ENCODE measurements at places on chromosomes 2 and 18.
A peak's percentile ranks its signal among the peaks of the same experiment; 100 is the strongest.

DNA sequence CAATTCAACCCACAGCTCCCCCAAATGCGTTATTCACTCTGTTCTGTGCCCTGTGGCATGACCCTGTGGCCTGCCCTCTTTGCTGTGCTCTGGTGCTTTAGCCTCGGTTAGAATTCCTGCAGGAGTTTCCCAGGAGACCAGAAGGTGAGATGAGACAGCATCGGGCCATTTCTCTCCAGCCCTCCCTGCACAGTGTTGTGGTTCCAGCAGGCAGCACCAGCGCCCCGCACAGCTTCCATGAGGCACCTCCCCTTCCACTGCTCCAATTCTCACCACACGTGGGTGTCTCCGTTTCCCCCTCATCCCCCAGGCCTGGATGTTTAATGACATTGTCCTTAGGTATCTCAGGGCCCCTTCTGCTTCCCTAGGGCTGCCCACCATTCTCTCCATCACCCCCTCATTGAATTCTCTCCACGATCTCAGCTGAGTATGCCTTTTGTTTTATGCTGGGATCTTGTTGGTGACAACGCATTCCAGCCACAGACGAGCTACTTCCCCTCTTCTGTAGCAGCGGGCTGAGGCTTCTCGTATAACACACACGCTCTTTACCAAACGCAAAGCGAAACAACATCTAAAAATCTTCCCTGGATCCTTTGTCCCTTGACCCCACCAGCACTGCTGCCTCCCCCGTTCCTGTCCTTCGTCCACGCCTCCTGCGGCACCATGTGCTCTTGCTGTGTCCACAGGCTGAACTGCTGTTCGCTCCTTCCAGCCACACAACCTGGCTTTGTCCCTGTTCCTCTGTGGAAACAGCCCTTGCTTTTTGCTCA is 35.1 kb downstream of the ACKR3 start:
- DNase-seq: no peak

DNA sequence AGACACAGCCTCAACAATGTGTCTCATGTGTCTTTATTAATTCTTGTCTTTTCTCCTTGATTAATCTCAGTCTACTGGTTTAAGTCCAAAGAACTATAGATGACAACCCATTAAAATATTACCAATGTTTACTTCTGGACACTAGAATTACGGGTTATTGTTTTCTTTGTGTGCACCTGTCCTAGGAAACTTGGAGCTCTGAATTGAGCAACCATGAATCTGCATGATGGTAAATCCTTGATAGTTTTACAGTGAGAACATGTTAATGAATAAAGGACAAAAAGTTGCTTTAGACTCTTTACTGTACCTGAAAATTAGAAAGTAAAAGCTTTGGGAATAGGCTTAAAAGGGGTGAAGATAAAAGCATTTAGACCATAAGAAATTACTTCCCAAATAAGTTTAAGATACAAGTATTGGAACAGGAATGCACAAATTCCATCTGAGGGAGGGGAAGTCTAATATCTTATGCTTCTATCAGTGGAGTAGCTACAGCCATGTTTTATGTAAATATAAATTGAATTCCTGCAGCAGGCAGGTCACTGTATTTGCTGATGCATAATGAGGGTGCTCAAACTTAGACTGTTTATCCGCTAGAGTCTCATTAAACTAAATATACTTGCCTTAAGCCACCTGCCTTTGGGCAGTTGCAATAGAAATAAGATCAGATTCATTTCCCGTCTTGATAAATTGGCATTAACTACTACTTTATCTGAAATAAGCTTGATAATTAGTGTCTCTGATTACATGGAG is 603.7 kb upstream of the GCFC2 start:
- no peak for DNase-seq

DNA sequence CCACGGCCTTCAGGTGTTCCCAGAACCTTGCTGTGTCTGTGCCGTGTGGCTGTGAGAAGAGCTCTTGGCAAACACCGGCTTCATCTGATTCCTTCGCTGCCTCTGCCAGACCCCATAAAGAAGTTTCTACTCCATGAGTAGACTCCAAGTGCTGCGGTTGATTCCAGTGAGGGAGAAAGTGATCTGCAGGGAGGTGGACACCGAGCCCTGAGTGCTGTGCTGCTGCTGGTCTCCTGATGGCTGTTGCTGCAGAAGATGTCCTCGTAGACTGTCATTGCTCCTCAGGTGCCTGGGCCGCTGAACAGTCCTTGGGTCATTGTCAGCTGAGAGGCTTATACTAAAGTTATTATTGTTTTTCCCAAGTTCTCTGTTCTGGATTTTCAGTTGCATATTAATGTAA is 19.6 kb downstream of the ASB1 start:
- no peak for DNase-seq

- DNase-seq: no peak
Measured at GRCh38 chr2:191797500-191797899, 49.4 kb downstream of the CAVIN2 start.

DNA sequence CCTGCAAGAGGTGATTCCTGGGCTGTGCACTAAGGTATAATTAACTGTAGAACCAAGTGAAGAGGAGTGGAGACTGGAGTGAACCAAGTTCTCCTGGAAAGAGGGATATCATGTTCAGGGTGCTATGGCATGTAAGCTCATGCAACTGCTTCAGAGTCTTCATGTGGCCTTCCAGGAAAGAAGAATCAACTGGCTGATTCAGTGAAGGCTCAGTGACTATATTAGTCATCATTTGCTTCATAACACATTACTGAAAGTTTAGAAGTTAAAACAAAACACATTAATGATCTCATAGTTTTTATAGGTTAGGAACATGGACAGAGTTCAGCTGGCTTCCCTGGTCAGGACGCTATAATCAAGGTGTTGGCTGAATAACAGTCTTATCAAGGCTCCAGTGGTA is 1200.8 kb upstream of the GYPC start:
- no peak for DNase-seq

DNA sequence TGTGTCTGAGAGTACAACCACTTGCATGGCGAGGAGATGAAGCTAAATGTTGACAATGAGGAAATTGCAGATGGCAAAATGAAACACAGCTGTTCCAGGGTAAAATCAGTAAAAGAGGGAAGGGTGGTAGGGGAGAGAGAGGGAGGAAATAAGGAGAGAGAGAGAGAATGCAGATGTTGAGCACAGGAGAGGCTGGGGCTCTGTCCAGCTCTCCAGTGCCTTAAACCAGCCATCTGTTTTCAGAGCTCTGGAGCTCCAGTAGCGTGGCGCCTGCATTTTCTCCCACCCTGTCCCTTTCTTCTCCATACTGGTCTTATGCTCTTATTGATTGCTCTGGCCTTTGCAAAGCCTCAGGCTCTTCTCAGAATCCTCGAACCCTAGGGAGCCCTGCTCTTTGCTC is 52.7 kb upstream of the BOD1L2 start:
- DNase-seq: no peak

DNA sequence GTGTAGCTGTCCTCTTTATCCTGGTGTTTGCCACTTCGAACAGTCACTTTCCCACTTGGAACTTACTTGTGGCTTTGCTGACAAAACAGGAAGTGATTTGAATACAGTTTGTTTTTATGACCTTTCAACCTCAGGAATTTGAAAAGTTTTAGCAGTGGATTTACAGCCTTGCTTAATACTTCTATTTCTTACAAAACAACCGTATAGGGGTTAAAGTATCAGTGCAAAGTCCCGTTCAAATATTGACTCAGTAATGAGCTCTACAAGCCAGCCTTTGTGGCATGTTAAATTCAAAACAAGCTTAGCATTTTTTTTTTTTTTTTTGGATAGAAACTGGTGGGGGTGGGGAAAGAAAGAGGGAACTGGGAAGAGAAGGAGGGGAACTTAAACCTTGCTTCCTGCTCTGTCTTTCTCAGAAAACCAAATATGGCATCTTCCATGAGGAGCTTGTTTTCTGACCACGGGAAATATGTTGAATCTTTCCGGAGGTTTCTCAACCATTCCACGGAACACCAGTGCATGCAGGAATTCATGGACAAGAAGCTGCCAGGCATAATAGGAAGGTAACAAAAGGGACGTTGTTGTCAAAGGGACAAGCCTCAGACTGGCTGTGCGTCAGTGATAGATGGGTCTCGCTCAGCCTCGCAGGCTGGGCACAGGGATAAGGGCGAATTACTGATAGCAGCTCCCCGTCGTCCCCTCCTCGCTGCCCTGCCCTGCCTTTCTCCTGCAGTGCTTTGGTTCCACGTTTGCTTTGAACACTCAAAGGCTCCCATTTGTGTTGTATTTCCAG is at the start of gene HNMT:
TSS of gene HNMT (plus strand) at position 408 of the 793 bp plus-strand sequence. CDS start at position 427, 19 bp downstream.
- peak; percentile 75 for DNase-seq

- DNase-seq: no peak
Measured at GRCh38 chr2:236608188-236608525, 38.5 kb downstream of the ACKR3 start.

DNA sequence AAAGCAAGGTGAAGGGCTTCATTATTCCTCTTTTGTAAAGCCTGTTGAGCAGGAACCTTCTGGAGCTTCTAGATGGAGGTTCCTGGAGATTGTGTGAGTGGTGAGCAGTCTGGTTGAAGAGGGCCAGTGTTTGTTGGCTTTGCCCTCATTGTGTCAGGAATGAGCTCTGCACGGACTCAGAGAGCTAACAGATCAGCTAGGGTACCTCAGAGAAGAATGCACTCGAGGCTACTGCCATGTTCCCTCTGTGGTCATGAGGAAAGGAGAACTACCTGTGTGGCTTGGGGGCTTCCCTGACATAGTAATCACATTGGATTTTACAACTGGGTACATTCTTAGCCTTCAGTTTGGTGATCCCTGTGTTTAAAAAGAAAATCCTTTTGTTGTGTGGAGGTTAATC is 46.6 kb downstream of the SPTBN1 start:
- no peak for DNase-seq

GRCh38 chr2:58906081-58906645 is 665.0 kb upstream of the FANCL start:
- DNase-seq: no peak

GRCh38 chr18:63831080-63831788 is 56.0 kb downstream of the SERPINB7 start:
- DNase-seq: no peak

GRCh38 chr18:34929336-34929780 is 111.9 kb upstream of the MAPRE2 start:
- DNase-seq: no peak

GRCh38 chr2:150561076-150561475 is 73.6 kb upstream of the RND3 start:
- DNase-seq: no peak

GRCh38 chr18:46754661-46755292 is 2.1 kb downstream of the ST8SIA5 start:
- no peak for DNase-seq

- DNase-seq: no peak
Measured at GRCh38 chr2:65800998-65801397, 368.6 kb upstream of the SPRED2 start.

DNA sequence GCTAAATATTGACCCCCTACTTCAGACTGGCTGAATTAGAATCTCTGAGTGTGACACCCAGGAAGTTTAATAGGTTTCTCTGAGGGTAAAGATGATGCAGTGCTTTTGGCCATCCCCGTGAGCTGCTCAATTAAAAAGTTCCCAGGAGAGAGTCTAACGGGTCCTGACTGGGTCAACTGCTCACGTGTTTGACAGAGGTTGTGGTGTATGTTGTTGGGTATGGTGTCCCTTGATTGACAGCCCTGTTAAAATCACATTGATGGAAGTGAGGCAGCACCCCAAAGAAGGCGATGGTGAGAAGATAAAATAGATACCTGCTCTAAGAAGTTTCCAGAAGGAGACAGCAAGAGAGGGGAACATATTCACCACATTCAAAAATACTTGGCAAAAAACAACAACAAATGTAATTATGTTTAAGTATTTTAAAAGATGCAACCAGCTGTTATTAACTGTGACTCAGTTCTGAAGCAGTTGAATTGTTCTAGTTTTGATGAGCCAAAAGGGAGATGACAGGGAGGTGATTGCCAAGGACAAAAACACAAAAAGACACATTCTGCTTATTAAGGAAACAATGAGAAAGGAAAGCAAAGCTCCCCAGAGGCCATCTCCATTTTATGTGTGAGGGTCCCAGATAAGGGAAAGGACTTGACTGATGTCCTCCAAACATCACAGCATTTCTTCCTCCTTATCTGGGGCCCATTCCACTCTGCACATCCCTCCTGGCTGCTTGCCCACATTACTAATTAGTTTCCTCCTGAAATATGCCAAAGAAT is 11.5 kb upstream of the GMCL1 start:
- DNase-seq: no peak

DNA sequence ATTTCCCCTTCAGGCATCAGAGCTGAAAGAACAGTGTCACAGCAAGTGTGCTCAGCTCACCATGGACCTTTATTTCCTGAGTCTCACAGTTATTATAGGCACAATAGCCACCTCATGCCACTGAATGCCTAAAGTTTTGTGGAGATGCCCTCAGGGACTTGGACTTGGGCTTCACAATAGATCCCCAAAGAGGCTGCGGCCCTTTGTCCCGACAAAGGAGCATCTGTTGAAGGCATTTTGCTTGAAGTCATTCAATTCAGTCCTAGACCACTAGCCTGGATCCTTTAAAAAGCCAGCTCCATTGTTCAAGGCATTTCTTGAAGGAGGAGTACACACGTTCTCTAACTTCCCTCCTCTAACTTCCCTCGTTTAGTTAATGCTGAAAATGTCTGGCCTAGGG is 125.4 kb downstream of the DCC start:
- DNase-seq: no peak

GRCh38 chr2:164913011-164913410 is 42.3 kb downstream of the SLC38A11 start:
- DNase-seq: no peak

DNA sequence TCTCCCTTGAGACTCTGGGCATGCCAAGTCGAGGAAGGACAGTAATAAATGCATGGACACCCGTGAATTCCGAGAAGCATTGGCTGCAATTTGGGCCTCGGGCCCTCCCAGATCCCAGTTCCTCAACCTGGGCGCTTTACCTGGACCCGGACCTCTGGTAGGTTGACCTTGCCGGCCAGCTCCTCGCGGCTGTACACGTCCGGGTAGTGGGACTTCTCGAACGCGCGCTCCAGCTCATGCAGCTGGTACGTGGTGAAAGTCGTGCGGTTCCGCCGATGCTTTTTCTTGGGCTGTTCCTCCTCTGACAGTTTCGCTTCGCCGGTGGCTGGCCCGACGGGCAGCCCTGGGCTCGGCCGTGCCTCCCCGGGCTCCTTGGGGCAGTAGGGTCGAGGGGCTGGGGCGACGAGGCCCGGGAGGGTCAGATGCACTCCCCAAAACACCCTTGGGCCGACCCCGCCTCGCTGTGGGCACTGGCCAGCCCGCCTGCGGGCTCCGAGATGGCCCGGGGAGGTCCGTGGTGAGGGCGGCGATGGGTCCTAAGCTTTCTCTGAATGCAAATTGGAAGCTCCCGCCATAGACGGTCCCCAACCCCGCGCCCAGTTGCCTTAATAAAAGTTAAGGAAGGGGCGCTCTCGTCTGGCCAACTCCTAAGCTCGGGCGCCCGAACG is 899 bp downstream of the RAX start:
- no peak for DNase-seq

GRCh38 chr2:239496700-239497099 is 95.9 kb upstream of the HDAC4 start:
- DNase-seq: no peak
